Tibial nerve (tissue), 4 donors: ENCODE measurements at places on chromosomes 12 and 14.

DNA sequence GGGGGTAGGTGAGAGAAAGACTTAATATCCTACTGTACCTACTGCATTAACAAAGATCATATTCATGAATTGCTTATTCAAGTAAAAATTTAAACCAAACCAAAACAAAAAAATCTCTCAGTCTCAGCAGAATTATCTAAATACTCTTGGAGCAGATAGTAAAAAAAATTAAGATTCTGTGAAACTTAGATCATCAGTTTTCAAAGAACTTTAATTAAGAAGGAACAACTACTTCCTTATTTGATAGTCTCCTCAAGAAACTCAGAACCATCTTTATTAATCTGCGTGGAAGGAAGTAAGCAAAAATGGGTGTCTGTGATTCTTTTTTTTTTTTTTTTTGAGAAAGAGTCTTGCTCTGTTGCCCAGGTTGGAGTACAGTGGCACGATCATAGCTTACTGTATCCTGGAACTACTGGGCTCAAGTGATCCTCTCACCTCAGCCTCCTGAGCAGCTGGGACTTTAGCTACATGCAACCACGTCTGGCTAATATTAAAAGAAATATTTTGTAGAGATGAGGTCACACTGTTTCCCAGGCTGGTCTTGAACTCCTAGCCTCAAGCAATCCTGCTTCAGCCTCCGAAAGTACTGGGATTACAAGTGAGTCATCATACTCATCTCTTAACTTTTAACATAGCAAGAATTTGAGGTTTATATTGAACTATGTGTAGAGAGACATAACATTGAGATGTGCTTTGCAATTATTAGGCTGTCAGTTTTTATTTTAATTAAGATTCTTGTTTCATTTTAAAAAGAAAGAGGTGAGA lies 37.4 kb downstream of the GAS2L3 start:
- no peak for DNase-seq

- DNase-seq, result no peak
Observed at GRCh38 chr12:70652451-70652850, 15.2 kb upstream of the PTPRB start.

- DNase-seq, result no peak
Observed at GRCh38 chr12:81644503-81644902, 114.6 kb downstream of the PPFIA2 start.

DNA sequence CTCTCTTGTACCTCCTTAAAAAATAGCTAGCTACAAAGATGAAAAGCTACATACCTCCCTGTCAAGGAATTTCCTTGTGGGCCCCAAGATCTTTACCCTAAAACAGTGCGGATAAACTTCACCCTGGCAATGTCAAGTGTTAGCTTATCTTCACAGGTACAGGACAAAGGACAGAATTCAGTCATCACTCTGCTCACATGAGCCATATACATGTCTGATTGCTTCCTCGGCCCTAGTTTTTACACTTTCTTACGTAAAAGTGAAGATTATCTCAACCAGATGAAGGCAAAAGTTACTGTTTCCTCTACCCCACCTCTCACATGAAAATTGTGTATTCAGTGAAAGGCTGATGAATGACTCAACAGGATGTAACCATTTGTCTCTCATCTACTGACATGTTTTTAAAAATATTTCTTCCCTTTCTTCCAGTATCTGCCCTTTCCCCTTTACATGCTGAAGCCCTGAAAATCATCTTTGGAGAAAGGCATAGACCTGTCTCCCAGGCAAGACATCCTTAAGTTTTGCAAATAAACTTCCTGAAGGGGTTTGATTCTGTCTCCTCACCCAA lies 890.1 kb downstream of the GALC start:
- DNase-seq, result no peak

- DNase-seq, result no peak
Observed at GRCh38 chr12:118238888-118239287, 103.0 kb downstream of the PEBP1 start.

DNA sequence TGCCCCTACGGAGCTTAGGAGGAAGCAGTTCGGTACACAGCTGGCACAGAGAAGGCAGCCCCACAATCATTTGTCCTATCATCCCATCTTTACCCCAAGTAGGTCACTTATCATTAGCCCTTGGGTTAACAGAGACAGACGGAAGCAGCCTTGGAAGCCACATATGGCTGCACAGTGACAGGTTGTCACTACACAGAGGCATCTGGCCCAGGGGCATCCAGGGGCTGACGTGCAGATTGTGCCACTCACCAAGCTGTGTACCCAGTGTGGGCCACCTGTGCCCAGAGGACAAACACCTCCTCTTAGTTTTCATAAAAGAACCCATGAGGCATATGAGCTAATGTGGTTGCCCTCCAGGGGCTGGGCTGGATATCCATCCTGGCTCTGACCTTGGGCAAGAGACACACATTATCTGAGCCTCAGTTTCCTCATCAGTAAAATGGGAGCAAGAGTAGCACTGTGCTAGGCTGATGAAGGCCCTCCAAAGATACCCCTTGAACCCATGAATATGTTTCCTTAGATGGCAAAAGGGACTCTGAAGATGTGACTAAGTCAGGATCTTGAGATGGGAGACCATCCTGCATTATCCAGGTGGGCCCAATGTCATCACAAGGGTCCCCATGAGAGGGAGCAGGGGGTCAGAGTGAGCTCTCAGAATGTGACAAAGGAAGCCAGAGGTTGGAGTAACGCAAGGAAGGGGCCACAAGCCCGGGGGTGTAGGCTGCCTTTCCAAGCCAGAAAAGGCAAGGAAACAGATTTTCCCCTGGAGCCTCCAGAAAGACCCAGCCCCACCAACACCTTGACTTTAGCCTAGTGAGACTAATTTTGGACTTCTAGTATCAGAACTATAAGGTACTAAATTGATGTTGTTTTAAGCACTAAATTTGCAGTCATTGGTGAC lies 64.6 kb downstream of the C14orf132 start:
- DNase-seq, result no peak

DNA sequence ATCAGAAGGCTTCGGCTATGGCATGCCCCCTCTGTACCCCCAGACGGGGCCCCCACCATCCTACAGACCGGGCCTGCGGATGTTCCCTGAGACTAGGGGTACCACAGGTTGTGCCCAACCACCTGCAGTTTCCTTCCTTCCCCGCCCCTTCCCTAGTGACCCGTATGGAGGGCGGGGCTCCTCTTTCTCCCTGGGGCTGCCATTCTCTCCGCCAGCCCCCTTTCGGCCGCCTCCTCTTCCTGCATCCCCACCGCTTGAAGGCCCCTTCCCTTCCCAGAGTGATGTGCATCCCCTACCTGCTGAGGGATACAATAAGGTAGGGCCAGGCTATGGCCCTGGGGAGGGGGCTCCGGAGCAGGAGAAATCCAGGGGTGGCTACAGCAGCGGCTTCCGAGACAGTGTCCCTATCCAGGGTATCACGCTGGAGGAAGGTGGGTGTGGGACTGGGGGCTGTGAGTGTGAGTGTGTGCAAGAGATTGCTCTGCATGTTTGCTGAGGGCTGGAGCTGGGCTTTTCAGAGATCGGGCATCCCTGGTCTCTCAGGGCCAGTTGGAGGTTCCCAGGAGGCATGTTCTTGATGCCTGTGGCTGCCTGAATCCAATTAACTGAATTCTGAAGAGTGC lies 8.6 kb downstream of the NFATC4 start:
- no peak for DNase-seq
